Activated T-cell treated with anti-CD3 and anti-CD28 coated beads for 4 hours (primary cell): ENCODE measurements at places on chromosomes 12 and 14.

DNA sequence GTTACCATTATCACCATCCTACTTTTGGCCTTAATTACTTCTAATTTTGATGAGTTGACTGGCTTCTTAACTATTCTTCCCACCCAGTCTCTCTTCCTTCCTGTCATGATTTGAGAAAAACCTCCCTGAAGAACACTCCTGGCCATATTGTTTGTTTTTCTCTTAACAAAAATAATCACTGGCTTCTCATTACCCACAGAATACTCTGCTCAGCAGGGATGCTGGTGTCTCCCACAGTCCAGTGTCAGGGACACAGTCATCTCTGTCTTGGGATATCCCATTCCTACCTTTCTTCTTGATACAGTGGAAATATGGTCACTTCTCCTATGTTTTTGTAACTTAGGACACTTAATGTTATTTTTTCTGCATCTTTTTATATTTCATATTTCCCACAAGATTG, 103.7 kb downstream of the SRGAP1 start:
- no peak for DNase-seq

DNA sequence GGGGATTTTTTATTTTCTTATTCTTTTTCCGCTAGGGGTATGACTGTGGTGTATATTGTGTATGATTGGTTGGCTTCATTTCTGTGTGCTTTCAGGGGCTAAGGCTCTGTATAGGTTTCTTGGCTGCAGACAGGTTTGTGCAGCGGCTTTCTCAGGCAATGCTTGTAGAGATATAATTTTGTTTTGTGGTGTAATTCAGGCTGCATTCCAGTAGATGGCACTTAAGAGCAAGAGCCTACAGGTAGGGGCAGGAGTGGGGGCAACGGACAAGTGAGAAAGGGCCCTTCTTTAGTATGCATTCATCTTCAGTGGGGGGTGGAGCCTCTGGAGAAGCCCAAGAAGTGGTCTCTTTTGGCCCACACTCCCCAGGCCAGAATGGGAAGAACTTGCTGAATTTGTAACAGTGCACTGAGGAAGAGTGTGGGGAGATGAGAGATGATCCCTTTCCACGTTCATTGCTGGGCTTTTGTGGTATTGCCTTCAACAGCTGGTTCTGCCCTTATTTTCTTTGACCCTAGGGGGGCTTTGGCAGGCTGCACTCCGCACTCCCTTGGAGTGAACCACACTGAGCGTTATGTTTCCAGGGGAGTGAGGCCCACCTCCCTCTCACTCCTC, 78.6 kb downstream of the IFNG-AS1 start:
- no peak for DNase-seq

DNA sequence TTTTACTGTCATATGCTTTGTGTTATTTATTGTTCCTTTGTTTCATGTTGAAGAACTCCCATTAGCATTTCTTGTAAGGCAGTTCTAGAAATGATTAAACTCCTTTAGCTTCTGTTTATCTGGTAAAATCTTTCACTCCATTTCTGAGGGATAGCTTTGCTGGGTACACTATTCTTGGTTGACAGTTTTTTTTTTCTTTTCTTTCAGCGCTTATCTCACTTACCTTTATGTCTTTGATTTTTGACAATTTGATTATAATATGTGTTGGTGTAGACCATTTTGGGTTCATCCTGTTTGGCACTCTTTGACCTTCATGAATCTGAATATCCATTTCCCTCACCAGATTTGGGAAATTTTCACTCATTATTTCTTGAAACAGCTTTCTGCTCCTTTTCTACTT, 16.2 kb downstream of the FBXO33 start:
- DNase-seq, result no peak

DNA sequence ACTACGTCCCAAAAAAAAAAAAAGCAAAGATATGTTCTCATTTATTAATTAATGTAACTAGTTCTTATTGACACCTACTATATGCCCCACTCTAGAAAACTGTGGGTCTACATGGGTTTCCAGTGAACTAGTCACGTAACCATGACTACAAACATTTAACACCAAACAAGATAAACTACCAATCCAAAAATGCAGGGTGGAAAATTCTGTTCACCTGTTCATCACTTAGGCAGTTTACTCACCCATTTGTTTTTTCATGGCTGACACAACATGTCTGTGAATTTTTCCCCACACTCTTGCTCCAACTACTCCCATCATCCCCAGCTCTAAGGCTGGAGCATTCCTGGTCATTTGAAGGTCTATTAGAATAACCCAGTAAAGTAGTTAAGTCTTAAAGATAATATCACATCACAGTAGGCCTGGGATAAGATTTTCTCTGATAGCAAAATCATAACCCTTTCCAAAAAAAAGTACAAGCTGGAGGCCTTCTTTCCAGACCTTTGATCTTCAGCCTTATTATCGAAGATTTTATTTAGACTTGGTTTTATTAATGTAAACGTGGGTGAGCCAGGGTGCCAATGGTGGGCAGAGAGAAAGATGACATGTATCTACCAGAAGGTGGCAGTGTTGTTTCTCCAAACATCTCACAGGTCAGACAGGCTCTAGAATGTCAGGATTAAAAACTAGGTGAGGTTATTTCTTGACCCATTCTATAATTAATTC, 61.6 kb upstream of the DAAM1 start:
- DNase-seq, result no peak

DNA sequence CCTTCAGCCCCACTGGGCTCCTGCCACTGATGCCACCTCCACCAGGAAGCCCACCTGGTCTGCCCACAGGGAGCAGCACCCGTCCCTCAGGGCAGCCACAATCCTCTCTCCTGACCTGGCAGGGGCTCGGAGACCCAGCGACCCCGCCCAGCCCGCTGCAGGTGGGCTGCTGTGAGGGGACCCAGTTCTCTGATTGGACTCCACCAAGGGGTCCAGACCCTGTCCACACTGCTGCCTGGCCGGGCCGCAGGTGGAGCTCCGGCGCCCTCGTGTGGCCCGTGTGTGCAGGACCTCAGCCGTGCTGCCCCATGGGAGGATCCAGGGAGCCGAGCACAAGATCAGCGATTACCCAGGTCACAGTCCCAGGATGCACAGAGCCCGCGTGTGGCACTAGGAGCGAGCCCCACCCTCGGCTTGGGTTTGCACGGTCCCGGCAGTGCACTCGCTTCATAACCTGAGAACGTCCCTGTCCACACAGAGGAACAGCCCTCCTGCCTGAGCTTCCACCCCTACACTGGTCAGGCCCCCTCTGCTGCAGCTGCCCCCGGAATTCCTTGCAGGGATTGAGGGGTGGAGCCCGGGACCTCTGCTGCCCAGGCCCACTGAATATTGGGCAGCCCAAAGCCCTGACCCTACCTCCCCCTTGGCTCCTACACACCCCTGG, 35.4 kb upstream of the TMEM179 start:
- no peak for DNase-seq

DNA sequence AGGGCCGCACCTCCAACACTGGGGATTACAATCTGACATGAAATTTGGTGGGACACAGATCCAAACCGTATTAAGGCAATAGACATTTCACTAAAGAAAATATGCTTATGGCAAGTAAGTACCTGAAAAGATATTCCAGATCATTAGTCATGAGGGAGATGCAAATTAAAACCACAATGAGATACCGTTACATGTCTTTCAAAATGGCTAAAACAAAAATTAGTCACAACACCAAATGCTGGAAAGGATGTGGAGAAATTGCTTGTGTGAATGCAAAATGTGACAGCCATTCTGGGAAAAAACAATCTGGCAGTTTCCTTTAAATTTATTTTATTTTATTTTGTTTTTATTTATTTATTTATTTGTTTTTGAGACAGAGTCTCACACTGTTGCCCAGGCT, 82.3 kb upstream of the PTGDR start:
- no peak for DNase-seq

DNA sequence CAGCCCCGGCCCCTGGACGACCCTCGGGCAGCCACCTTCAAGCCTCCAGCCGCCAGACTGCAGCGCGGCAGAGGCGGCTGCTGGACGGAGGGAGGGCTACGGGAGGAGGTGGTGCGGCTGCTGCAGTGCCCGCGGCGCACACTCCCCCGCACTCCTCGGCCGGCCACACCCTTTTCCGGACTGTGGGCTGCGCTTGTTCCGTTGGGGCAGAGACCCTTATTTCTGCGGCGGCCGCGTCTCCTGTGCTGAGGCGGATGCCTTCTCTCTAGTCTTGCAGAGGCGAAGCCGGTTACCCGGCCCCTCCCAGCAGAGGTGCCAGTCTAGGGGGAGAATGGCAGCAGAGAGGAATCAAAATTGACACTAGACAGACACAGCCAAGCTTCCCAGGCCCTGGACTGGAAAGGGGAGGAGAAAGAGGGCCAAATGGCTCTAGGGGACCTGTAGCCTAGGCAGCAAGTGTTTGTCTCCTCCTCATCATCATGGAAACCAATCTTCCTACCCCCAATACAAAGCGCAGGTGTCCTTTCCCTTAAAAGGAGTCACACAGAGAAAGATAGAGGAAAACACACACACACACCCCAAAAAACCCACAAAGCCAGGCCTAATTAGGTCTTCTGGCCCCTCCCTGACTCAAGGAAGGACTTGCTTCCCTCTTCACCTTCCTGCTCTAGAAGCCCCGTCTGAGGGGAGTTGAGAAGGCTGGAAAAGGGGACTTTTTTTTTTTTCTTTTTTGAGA, 1.3 kb downstream of the ESYT1 start:
- DNase-seq, result peak; percentile 48

DNA sequence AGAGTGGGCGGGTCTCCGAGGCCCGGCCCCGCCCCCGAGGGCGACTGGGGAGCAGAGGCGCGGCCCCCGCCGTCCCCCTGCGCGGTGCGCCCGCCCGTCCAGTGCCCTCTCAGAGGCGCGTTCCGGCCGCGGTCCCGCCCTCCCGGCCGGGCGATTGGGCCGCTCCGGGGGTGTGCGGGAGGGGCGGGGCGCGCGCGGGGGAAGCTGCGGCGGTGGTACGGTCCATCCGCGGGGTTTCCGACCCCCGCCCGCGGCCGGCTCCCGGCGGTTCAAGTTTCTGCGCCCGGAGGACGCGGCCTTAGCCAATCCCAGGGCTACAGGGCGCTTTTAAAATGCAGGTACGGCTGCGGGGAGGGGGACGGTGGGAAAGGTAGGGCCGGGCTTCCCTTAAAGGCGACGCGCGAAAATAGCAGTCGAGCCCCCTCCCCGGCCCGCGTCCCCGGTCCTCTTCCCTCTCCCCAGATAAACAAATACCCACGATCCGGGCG, 315 bp upstream of the CCDC85C start:
- peak; percentile 86 for DNase-seq

- DNase-seq, result no peak
Measured at GRCh38 chr14:102616799-102617198, 24.4 kb downstream of the RCOR1 start.

DNA sequence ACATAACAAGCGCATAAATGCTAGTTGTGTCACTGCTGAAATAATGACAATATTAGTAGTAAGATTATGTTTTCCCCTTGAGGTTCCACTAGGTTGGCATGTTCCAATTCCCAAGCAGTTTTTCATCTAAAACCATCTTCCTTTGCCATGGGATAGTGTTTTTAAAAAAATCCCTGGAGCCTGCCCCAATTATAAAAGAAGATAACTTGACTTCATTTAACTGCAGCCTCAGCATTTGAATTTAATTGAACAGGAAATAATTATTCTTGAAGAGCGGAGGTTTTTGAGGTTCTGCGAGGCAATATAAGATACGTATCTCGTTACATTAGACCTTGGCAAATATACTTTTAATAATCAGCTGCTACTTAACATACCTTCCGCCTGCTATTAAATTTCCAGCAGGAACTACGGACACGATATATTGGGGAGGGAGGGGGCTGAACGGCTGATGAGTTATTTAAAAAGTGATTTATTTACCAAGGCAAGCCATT, 65.2 kb upstream of the HSPB8 start:
- no peak for DNase-seq

DNA sequence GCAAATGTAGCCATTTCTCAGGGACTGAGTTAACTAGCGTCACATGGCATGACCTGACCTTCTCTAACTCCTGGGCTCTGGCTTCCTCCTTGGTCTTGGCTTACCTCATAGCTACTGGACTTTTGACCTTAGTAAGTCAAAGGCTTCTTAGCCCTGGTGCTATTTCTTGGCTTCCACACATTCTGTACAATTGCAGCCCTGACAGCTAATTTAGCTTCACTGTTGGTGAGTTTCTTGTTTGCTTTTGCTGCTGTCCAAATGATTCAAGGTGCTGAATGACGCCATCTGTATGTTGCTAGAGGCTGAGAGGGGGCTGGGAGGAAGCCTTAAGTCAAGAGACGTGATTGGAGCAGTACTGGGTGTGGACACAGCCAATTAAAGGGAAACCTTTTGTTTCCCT, 202.7 kb downstream of the PRKD1 start:
- no peak for DNase-seq

DNA sequence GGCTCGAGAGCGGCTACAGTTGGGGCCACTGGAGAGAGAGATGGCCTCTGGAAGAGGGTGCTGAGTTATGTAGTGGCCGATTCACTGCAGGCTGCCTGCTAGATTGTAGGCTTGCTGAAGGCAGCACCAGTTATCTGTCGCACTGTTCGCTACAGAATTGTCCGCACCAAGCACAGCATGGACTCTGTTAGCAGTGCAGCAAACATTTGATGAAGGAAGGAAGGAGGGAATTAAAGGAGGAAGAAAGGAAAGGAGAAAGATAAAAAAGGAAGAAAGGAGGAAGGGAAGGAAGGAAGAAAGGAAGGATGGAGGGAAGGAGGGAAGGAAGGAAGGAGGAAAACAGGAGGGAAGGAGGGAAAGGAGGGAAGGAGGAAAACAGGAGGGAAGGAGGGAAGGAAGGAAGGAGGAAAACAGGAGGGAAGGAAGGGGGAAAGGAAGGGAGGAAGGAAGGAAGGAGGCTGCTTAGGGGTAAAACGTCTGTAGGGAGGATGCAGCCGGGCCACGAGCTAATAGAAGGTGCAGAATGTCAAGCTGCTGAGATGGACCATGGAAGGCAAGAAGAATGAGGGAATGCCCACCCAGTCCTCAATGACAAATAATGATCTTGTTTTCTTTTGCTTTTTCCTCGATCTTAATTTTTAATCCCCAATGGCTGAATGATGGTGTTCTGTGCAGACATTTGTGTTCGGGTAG, 27.3 kb upstream of the ADIPOR2 start:
- DNase-seq, result no peak

- no peak for DNase-seq
Measured at GRCh38 chr12:13170892-13171490, 25.5 kb upstream of the EMP1 start.

GRCh38 chr14:60602291-60602690, 47.0 kb downstream of the SIX1 start:
- DNase-seq, result no peak

GRCh38 chr14:74155749-74156148, 71.0 kb downstream of the LIN52 start:
- DNase-seq, result no peak

DNA sequence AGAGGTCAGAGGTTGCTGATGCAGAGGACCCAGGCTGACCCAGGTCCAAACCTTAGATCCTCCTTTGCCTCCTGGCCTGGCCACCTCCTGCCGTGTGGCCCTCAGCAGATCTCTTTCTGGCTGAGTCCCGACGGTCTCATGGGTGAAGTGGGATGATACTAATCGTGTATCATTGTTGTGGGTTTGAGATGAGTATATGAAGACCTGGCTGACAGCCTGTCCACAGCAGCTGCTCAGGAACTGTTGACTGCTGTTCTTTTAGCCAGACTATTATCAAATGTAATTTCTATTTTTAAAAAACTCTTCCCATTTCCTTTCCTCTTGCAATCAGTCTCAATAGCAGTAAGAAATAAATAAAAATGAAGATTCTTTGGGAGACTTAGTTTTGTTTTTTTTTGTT, 45.6 kb downstream of the ANKRD9 start:
- no peak for DNase-seq
